CD4-positive, alpha-beta T cell treated with Interleukin-12 subunit alpha and Interleukin-12 subunit beta, for 1 hour (primary cell): ENCODE measurements at places on chromosomes 7 and 10.

DNA sequence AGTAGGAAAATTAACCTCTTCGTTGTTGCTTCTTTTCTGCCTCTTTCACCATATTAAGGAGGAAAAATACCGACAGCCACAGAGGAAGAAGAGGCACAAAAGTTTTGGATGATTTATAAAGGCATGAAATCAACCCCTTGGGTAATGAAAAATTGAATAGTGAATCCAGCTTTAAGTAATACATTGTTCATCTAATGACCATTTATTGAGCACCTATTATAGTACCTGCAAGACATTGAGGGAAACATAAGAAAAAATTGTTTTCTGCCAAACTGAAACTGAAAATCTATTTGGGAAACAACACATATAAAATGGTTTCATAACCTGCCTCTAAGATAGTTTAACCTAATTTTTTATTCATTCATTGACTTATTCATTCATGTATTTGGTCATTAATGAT lies 8.2 kb downstream of the ECHDC3 start:
- no peak for DNase-seq

DNA sequence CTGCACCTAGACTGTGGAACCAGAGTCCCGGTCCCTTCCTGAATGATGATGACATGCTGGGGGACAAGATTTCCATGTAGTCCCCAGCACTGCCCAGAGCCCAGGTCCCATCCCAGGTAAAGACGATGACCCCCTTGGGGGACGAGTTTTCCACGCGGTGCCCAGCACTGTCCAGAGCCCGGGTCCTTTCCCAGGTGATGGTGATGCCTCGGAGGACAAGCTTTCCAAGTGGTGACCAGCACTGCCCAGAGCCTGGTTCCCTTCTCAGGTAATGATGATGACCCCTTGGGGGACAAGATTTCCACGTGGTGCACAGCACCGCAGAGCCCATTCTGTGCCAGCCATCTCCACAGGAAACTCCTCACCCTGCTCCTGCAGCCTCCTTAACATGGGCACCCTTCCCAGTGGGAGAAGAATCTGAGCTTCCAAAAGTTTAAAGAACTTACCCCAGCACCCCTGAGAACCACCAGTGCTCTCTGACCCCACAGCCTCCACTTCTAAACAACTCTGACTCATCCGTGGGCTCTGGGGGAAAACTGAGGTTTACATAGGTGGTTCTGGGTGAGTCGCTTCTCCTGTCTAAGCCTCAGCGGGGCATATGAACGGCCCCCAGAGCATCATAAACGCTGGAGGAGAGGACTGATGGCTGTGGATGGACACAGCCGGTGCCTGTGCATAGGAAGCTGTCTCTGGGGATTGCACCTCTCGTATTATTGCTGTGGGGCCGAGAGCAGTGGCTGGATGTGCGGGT lies 233.2 kb downstream of the TCERG1L start:
- DNase-seq, result no peak

DNA sequence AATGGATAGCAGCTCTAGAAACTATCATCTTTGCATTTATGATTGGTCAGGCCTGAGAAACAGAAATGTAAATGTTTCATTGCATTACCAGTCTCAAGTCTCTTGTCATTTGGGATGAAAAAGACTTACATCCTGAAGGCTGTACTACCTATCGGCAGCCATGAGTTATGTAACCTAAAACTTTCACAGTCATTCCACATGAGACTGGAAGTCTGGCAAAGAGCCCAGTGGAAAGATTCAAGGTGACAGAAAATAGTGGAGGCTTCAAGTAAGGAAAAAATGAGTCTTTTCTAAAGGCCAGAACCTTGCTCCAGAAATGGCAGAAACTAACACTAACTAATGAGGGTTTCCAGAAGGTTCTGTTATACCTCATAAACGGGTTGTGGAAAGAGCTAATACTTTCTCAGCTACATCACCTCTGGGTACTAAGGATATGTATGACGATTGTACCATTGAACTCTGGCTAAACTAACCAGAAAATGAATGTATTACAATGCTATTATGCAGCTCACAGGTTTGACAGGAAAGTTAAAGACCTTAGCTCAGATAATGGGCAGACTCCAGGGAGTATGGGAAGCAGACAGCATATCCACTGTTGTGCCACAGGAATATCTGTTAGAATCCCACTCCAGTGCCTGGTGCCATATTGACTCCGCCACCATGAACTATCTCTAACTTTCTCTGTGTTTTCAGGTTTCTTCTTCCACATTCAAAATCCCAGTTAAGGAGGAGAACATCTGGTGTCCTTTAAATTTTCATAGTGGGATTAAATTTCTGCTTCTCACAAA lies 41.7 kb upstream of the DYNC1I1 start:
- no peak for DNase-seq

DNA sequence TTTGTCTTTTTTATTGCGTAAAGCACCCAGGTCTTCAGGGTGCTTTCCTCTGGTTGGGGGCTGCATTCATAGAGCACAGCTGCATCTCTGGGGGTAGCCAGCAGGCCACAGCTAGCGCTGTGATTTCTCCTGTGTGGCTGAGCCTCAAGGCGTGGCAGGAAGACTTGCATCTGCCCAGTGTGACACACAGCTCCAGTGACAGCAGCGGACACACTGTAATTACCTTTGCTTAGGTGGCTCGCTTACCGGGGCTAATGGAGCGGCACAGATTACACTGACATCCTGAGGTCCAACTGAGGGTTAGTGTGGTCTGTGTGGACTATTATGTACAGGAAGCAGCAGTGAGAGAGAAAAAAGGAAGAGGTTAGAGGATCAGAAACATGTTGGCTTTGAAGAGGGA lies 27.1 kb downstream of the ABCB4 start:
- no peak for DNase-seq

DNA sequence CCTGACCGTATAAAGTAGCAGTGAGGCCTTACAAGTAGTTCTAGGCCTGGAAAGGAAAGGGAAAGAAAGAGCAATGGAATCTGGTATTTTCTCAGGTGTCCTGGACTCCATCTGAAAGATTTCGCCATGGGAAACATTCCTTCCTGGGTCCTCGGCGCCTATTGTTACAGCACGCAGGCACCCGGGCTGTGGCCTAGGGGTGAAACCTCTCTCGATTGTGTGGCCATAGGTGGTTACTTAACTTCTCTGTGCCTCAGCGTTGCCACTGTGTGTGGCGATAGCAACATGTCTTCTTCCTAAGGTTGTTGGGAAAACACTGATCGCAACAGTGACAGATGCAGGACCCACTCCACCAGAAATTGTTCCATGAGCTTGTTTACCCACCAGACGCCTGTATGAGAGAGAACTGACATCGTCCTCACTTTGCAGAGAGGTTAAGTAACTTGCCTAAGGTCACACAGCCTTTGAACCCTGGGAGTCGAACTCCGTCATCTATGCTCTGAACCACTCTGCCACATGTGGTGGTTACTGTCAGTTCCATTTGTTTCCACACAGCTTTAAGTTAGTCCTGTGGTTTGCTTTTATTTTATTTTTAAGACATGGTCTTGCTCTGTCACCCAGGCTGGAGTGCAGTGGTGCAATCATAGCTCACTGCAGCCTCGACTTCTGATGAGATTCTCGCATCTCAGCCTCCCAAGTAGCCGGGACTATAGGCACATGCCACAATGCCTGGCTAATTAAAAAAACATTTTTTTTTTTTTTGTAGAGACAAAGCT lies 73.4 kb downstream of the LHPP start:
- no peak for DNase-seq

DNA sequence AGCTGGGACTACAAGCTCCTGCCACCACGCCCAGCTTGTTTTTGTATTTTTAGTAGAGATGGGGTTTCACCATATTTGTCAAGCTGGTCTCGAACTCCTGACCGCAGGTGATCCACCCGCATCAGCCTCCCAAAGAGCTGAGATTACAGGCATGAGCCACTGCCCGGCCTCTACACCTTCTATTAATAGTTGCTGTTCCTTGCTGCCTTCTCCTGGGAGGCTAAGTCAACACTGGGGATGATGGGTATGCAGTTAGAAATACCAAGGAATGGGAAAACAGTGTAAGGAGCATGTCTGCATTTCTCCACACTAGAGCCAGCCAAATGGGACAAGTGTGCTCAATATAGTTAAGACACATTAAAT lies 97.3 kb upstream of the PDLIM1 start:
- no peak for DNase-seq
